ENCODE measurements at places on chromosomes 2 and 18. TPM values are rescaled to one million over a fixed set of nuclear protein-coding genes. Genes with fewer than 3 reads are reported as not detected.

- DNase-seq: no peak
Measured at GRCh38 chr2:237944302-237944701, 22.5 kb upstream of the UBE2F start.

DNA sequence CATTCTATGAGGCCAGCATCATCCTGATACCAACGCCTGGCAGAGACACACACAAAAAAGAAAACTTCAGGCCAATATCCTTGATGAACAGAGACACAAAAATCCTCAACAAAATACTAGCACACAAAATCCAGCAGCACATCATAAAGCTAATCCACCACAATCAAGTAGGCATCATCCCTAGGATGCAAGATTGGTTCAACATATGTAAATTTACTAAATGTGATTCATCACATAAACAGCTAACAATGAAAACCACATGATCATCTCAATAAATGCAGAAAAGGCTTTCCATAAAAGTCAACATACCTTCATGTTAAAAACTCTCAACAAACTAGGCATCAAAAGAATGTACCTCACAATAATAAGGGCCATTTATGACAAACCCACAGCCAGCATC lies 65.3 kb downstream of the WDPCP start:
- DNase-seq: no peak

DNA sequence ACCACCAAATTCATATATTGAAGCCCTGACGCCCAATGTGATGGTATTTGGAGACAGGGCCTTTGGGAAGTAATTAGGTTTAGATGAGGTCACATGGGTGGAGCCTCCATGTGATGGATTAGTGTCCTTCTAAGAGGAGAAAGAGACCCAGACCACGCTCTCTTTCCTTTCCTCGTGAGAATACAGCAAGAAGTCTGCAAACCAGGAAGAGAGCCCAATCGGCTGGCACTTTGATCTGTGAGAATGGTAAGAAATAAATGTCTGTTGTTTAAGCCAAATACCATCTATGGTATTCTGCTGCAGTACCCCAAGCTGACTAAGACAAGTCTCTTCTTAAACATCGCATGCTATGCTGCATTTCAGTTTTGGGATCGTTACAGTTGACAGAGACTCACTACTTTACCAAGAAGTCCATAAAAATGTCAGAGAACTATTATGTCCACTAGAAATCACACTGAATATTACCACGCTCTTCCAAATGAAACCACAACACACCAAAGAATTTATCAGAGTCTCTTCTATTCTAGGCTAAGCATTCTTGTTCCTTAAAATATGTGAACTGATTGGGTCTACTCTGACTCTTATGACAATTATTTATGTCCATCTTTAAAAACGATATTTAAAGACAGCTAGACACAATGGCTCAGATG lies 48.5 kb downstream of the LPIN2 start:
- no peak for DNase-seq

DNA sequence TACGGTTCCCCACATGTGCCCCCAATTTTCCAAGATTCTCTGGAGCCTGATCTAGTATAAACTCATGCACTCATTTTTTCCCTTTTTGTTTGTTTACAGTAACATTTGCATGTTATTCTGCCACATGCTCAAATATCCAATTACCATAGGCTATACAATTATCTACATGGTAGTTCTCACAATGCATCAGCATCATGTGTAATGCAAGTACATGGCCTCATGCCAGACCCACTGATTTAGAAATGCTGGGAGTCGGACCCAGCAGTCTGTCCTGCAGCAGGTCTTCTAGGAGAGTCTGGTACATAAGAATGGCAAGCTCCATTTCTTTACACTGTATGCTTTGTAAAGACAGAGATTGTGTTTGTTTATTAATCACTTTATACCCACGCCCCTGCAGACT lies 107.7 kb downstream of the CBLN2 start:
- no peak for DNase-seq

DNA sequence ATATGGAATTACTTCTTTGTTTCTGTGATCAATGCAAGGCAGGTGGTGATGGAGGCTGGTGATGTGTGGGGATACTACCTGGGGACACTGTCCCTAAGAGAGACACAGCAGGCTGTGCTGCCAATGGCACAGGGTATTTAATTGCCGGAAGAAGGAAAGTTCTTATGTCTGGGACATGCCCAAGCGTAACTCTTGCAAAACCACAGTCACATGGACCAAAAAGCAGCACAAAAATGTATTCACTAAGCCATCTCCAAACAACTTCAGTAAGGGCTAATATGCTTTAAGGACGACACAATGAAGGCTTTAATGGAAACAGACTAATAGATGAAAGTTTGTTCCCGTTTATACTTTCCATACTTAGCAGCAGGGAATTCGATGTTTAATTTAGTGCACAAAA lies 49.7 kb upstream of the AP1S3 start:
- DNase-seq: no peak

The AQP12B gene
- not detected for total RNA-seq
